ENCODE measurements at places on chromosomes 3 and 15. TPM values are rescaled to one million over a fixed set of nuclear protein-coding genes. Genes with fewer than 3 reads are reported as not detected.

CRYGS gene
- 2.0 TPM for total RNA-seq

C3orf70 gene
- 8.6 TPM for total RNA-seq

REC114 gene
- not detected for total RNA-seq

IMPDH2 gene
- total RNA-seq: 191 TPM

UBE3A gene
- total RNA-seq: 51.1 TPM

TXNRD3 gene
- total RNA-seq: 10.5 TPM

MASP1 gene
- total RNA-seq: 1.1 TPM

SACM1L gene
- 24.8 TPM for total RNA-seq

SMAD6 gene
- total RNA-seq: 2.5 TPM

SPESP1 gene
- 2.1 TPM for total RNA-seq

DISP2 gene
- under 0.01 TPM for total RNA-seq

ZNF860 gene
- 2.5 TPM for total RNA-seq

GOLGA6D gene
- not detected for total RNA-seq

OXSR1 gene
- total RNA-seq: 28.8 TPM

ISLR2 gene
- 0.13 TPM for total RNA-seq

GOLGA8R gene
- total RNA-seq: 1.1 TPM

RBPMS2 gene
- total RNA-seq: 0.75 TPM

MST1R gene
- 18.9 TPM for total RNA-seq

VIPR1 gene
- 9.2 TPM for total RNA-seq

UACA gene
- total RNA-seq: 35.4 TPM

SIDT1 gene
- total RNA-seq: 4.2 TPM

ANKUB1 gene
- total RNA-seq: not detected

GOLGA8G gene
- not detected for total RNA-seq

ADAMTSL3 gene
- 0.18 TPM for total RNA-seq

FBXL22 gene
- 1.4 TPM for total RNA-seq

Data from esophagus squamous epithelium (tissue), 5 donors.